Dermis blood vessel endothelial cell (primary cell): ENCODE measurements at places on chromosomes 13 and 19. TPM values are rescaled to one million over a fixed set of nuclear protein-coding genes. Genes with fewer than 3 reads are reported as not detected.

Gene ZNF154
- 1.3 and 2.4 TPM in 2 replicates for total RNA-seq

Gene CYP4F11
- not detected in 2 replicates for total RNA-seq

Gene IL11
- total RNA-seq, result 0.17 TPM in 1 of 2 replicates, not detected in the other

Gene PRTN3
- not detected in 2 replicates for total RNA-seq

Gene SYNGR4
- total RNA-seq, result not detected in 2 replicates

Gene VRK3
- total RNA-seq, result 23.9 and 25.5 TPM in 2 replicates

Gene LILRB5
- total RNA-seq, result not detected in 2 replicates

Gene HNRNPL
- 293 and 327 TPM in 2 replicates for total RNA-seq

Gene TTYH1
- not detected in 2 replicates for total RNA-seq

Gene SIGLEC14
- not detected in 2 replicates for total RNA-seq

Gene TNFSF9
- 0.34 and 0.60 TPM in 2 replicates for total RNA-seq

Gene ZNF835
- 0.65 and 0.68 TPM in 2 replicates for total RNA-seq

Gene CEBPA
- total RNA-seq, result 0.17 and 0.19 TPM in 2 replicates

Gene MICOS13
- 13.4 and 22.3 TPM in 2 replicates for total RNA-seq

Gene ZNF579
- total RNA-seq, result 3.2 and 6.7 TPM in 2 replicates

Gene GET3
- 66.9 and 78.6 TPM in 2 replicates for total RNA-seq

Gene CCDC194
- total RNA-seq, result 0.17 TPM in 1 of 2 replicates, not detected in the other

Gene ADGRE1
- total RNA-seq, result not detected in 2 replicates

Gene SSC5D
- 0.19 and 0.51 TPM in 2 replicates for total RNA-seq

Gene TSSK6
- 0.68 and 1.4 TPM in 2 replicates for total RNA-seq

Gene HCN2
- total RNA-seq, result 0.34 and 0.70 TPM in 2 replicates

Gene IL17D
- 2.7 and 3.7 TPM in 2 replicates for total RNA-seq

Gene CEACAM21
- total RNA-seq, result 3.2 and 9.4 TPM in 2 replicates

Gene ICAM3
- 7.2 and 9.4 TPM in 2 replicates for total RNA-seq

Gene ZNF865
- 1.4 and 2.6 TPM in 2 replicates for total RNA-seq

Gene NFILZ
- not detected in 2 replicates for total RNA-seq

Gene S1PR4
- 2.1 and 2.2 TPM in 2 replicates for total RNA-seq

Gene ZNF221
- 4.9 and 6.8 TPM in 2 replicates for total RNA-seq

Gene ZNF653
- 5.1 and 12.4 TPM in 2 replicates for total RNA-seq

Gene EHD2
- total RNA-seq, result 148 and 336 TPM in 2 replicates

Gene CEACAM19
- total RNA-seq, result 0.47 and 0.85 TPM in 2 replicates

Gene FFAR3
- under 0.01 TPM in 1 of 2 replicates, not detected in the other for total RNA-seq

Gene TPTE2
- total RNA-seq, result not detected in 2 replicates

Gene CLDN10
- 0.88 and 1.2 TPM in 2 replicates for total RNA-seq

Gene BRSK1
- 0.79 and 2.2 TPM in 2 replicates for total RNA-seq

Gene KCTD4
- total RNA-seq, result not detected in 2 replicates

Gene NAPSA
- total RNA-seq, result not detected in 2 replicates

Gene IGFL2
- total RNA-seq, result not detected in 2 replicates

Gene C19orf12
- total RNA-seq, result 25.7 and 29.8 TPM in 2 replicates

Gene GTF2F1
- total RNA-seq, result 41.4 and 74.5 TPM in 2 replicates

Gene GIPC3
- total RNA-seq, result 1.1 and 1.2 TPM in 2 replicates

Gene SBK3
- 0.17 and 0.74 TPM in 2 replicates for total RNA-seq

Gene ITGBL1
- 7.9 and 16.3 TPM in 2 replicates for total RNA-seq

Gene AMER2
- not detected in 2 replicates for total RNA-seq

Gene CYP4F8
- not detected in 2 replicates for total RNA-seq

Gene SELENOV
- total RNA-seq, result not detected in 2 replicates

Gene WDR87
- total RNA-seq, result not detected in 2 replicates

Gene PINLYP
- 0.68 and 3.7 TPM in 2 replicates for total RNA-seq

Gene FXYD3
- 0.68 TPM in 1 of 2 replicates, not detected in the other for total RNA-seq

Gene IQCN
- total RNA-seq, result under 0.01 and 0.17 TPM in 2 replicates

Gene ZNF583
- 4.0 and 6.6 TPM in 2 replicates for total RNA-seq

Gene SH2D3A
- 6.0 and 6.3 TPM in 2 replicates for total RNA-seq
